ENCODE measurements at places on chromosomes 7 and 10.

DNA sequence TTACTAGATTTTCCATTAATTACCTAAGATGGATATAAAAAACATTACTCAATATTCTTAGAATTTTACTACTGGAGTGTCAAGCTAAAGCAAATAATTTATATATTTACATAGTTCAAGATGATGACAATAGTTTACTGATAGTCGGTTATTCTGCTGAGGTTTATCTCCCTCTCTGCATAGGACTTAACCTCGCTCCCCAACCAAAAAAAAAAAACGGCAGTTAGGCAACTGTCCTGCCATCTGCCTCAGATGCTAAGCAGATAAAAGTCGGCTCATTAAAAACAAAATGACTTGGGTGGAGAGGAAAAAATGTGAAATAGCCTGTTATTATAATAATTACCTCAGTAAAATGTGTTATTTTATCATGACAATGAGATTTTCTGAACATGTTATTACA, 14.0 kb upstream of the ITGB8 start:
- no peak for DNase-seq

DNA sequence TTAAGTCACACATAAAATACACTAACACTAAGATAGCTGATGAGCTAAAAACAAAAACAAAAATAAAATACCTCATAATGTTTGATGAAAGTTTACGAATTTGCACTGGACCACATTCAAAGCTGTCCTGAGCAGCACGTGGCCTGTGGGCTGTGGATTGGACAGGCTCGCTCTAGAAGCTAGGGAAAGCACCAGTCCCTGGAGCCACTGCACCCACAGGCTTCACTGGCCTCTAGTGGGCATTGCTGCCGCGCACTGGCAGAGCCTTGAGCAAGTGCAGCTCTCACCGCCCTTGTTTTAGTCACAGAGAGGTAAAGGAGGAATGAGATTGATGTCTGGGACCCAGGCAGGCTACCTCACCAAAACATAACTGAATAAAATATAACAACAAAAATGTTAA, 67.6 kb downstream of the PAX2 start:
- no peak for DNase-seq

GRCh38 chr10:78292250-78292981, 258.8 kb downstream of the RPS24 start:
- DNase-seq, result no peak

DNA sequence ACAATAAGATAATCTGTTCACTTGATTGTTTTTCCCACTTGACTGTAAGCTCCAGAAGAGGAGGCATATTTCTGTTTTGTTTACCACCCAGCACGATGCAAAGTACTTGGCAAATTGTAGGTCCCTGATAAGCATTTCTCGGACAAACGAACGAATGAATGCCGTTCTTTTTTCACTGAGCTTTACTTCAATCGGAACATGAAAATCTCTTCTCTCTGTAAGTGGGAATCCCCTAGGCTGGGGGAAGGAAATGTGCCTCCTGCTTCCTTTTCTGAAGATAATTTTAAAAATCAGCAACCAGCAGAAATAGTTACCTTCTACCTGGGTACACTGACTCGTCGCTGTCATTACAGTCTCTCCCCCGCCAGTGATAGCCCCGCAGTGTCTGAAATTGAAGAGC, 102.9 kb downstream of the AOAH start:
- no peak for DNase-seq

DNA sequence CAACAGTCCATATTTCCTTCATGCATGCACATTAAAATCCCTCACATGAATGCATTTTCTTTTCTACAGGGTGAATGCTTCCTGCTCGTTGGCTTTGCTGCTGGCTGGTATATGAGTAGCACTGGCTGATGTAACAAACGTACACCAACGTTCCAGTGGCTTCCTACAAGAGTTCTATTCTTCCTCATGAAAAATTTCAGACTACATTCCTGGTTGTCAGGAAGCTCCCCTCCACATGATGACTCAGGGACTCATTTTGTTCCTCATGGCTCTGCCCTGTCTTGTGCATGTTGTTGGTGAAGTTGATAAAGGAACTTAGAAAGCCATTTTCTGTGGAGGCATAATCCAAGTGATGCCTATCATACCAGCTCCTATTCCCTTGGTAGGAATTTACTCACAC, 470.7 kb upstream of the KLF6 start:
- DNase-seq, result no peak
